ENCODE measurements at places on chromosomes 4 and X.
A peak's percentile ranks its signal among the peaks of the same experiment; 100 is the strongest.

DNA sequence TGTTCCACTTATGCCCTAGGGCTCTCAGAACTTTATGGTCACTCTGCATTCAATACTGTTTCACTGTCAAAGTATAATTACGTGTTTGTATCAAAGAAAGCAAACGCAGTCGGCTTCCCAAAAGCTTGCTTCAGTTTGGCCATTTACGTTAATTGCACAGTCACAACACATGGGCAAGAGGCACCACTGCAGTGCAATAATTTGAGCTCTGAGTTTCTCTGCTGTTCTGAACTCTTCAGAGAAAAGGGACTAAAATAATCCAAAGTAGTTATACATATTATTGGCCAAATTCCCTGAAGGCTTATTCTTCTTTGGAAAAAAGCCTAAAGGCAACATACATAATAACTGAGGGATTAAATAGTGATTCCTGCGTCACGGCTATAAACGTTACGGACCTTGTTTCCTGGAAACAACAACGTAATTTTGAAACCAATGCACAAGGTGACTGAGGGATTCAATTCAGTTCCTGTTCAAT is 51.3 kb downstream of the RNF150 start:
- DNase-seq, result no peak

DNA sequence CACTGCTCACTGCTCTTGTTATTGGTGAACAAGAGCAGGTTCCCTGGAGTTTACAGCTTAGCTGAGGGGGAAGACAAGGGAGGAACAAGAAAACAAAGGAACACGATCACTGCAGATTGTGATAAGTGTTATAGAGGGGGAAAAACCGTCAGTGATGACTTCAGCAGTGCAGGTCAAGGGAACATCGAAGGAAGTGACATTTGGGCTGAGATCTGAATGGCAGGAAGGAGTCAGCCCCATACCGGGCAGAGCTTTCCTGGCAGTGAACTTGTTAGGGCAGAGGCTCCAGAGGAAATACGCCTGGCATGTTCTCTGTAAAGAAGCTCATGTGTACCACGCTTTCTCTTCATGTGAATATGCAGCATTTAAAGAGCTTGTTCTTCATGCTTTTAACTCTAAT is 78.1 kb downstream of the LDB2 start:
- DNase-seq, result no peak

GRCh38 chr4:22072240-22072639 is 123.7 kb upstream of the KCNIP4 start:
- no peak for DNase-seq

DNA sequence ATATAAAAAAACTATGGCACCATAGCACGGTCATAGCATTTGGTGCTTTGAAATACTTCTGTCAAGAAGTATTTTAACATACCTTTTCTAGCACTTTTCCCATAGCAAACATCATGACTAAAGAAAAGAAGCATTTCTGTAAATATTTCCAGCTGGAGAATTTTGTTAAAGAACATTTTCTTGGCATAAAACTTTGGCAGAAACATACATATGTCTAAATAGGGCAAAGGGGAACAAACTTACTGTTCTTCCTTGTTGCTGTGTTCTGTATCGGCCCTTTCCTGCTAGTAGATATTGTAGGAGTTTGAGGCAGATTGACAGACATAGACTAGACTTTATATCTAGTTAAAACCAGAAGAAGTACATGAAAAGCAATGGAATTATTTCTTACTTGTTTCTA is 2368.5 kb downstream of the PCDH7 start:
- DNase-seq, result no peak

GRCh38 chr4:102684610-102685052 is 76.1 kb downstream of the MANBA start:
- peak; percentile 46 for DNase-seq

- no peak for DNase-seq
These were observed 67.6 kb upstream of the DCLK2 start for GRCh38 chr4:150010525-150011126.

- DNase-seq, result no peak
These were observed 23.8 kb upstream of the CYP4V2 start for GRCh38 chr4:186167605-186168004.

- no peak for DNase-seq
These were observed 27.9 kb downstream of the IQSEC2 start for GRCh38 chrX:53253293-53254020.

DNA sequence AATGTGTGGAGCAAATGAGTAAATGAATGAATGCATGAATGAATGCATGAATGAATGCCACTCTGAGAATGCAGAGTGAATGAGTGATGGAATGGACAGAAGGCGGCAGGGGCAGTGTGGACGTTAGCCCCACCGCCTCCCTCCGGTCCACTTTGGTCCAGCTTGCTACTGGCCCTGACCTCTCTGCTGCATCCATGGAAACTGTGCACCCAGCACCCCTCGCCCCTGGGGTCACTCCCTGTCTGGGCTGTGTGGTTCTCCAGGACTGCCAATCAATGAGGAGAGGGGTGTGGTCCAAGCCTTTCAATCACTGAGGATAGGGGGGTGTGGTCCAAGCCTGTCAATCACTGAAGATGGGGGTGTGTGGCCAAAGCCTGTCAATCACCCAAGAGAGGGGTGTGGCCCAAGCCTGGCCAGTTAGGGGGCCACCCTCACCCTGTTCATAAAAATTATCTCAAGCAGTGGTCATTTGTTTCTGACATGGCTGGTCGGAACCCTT is 39.2 kb upstream of the ASMTL start:
- no peak for DNase-seq

- no peak for DNase-seq
These were observed 133.7 kb upstream of the CPXCR1 start for GRCh38 chrX:88613338-88613737.

- no peak for DNase-seq
These were observed 138.9 kb upstream of the ITM2A start for GRCh38 chrX:79506001-79506400.

DNA sequence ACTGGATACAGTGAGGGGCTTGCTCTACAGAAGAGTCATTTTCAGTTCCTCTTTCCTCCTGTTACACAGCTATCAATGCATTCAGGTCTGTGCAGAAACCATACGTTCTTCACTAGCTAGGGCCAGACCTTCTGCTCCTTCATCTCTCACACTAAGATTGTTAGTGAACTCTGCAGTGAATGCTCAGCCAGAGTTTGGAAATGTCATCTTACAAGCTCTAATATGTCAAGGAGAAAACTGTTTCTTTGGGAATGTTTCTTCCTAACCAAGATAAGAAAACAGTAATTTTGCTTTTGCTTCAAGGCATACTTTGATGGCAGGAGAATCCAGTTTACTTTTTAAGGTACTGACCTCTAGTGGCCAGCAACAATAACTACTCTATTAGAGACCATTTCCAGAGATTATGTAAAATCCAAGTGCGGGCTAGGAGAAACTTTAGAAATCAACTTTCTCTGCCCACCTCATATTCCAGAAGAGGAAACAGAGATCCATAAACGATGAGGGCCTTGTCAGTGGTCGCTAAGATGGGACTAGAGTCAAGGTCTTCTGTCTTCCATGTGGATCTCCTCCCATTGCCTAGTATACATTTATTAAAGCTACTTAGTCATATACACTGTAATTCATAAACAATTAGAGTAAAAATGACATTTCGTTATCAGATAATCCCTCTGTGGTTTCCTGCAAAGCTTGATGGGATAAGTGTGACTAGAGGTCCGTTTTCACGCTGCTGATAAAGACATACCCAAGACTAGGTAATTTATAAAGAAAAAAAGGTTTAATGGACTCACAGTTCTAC is 12.1 kb upstream of the CC2D2A start:
- DNase-seq, result no peak

GRCh38 chr4:6087669-6088341 is 69.6 kb upstream of the C4orf50 start:
- DNase-seq, result no peak

DNA sequence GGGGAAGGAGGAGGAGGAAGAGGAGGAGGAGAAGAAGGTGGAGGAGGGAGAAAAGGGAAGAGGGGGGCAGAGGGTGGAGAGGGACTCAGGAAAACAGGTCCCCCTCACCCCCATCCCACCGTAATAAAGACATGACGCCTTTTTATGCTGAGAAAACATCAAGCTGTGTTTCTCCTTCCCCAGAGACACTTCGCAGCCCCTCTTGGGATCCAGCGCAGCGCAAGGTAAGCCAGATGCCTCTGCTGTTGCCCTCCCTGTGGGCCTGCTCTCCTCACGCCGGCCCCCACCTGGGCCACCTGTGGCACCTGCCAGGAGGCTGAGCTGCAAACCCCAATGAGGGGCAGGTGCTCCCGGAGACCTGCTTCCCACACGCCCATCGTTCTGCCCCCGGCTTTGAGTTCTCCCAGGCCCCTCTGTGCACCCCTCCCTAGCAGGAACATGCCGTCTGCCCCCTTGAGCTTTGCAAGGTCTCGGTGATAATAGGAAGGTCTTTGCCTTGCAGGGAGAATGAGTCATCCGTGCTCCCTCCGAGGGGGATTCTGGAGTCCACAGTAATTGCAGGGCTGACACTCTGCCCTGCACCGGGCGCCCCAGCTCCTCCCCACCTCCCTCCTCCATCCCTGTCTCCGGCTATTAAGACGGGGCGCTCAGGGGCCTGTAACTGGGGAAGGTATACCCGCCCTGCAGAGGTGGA is 45.3 kb upstream of the SHOX start:
- no peak for DNase-seq

DNA sequence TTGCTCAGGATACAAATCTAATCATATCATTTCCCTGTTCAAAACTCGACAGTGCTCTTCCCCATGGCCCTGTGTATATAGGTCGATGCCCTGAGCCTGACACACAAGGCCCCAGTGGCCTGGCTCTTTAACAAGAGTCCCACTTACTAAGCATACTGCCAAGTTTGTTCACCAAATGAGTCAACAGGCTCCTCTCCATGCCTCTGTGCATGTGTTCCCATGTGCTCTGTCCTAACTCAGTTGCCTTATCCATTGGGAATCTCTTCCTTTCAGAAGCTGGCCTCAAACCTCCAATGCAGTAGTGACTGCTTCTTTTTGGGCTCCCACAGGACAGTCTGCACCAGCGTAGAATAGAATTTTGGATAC is 18.9 kb upstream of the CXCR3 start:
- no peak for DNase-seq

DNA sequence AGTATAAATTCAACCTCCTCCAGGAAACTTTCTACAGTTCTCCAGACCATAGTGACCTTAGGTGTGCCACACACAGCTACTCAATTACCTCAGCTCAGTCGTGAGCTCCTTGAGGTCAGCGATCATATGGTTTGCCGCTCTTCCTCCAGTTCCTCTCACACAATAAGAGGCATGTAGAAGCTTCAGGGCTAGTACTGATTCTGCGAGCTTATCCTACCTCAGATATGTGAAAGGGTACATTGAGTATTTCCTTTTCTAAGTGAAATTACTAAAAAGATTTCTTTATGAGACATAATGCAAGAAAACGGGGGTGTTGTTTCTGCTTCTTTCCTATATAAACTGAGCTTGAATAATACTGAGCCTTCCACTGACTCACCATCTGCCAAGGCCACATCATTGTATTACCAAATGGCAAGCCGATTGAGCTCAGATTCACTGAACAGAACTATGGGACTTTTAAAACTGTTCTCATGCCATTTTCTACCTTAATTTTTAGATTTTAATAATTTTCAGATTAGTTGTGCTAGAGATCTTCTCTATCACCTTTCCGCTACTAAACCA is 183.1 kb downstream of the HS6ST2 start:
- DNase-seq, result no peak

GRCh38 chr4:148141501-148141900 is 300.7 kb downstream of the NR3C2 start:
- no peak for DNase-seq

GRCh38 chrX:24332878-24333277 is 19.0 kb upstream of the SUPT20HL2 start:
- DNase-seq, result no peak

DNA sequence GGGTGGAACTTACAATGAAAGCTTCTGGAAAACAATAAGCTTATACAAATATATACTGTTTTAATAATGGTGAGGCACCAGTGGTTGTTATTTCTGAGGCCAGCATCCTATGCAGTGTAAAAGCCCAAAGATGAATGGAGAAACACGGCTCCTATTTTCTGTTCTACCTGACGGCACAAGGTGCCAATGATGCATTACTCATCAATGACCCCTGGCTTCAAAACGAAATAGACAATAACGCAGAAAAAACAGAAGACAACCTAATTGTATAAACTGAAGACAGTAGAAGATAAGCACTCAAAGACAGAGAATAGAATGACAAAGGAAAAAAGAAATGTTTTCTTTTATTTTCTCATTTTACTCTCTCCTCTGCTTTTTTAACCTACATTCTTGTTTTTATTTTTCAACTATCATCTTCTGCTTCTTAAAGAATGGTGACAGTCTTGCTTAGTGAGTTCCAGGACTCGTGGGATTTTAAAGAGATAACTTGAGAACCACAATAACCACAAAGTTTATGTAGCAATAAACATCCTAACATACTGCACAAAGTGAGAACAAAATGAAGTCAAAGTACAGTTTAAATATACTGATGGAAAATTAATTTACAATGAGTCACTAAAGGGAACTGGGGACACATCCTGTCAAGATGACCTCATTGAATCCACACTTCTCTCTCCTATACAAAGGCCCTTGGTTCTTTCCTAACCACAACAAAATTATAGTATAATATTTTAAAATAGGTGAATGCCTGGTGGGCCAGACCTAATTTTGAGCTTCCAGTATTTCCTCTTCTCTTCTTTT is 169.8 kb downstream of the BTC start:
- DNase-seq, result peak; percentile 64

DNA sequence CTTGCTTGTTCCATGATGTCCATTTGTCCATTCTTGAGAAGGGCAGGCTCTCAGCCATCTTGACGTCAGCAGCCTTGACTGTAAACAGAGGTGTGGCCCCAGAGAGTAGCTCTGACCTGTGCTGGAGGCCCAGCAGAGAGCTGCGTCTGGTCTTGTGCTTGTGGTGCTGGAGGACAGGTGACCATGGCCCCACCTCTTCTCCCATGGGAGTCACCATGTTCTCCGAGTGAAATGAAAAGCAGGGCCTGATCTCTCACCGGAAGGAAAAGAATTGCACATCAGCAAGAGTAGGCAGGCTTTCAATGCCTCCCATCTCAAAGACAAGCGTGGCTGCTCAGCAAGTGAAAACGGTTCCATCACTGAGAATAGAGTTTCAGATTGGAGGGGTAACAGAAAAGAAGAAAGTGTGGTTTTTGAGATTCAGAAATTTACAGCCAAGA is 11.5 kb downstream of the PARM1 start:
- no peak for DNase-seq

- DNase-seq, result no peak
These were observed 27.7 kb downstream of the PAK3 start for GRCh38 chrX:111123606-111124179.

- DNase-seq, result no peak
These were observed 74.6 kb downstream of the SHROOM2 start for GRCh38 chrX:9860826-9861225.

- no peak for DNase-seq
These were observed 8.1 kb downstream of the HSD17B11 start for GRCh38 chr4:87382931-87383330.

DNA sequence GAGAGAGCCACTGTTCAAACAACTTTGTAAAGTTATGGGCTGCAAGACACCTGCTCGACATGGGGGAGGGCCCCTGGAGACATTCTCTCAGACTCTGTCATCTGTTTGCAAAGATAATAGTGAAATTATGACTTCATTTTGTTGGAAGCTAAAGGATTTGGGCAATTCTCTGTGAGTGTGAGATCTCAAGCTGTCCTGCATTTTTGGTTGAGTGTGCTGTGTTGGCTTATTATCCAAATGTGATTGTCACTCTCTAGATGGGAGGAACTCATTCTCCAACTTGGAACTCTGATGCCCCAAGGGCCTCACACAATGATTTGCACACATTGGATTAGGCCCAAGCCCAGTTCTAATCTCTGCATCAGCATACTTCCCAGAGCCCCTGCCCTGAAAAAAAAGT is 63.7 kb downstream of the STK32B start:
- peak; percentile 28 for DNase-seq
